ENCODE measurements at places on chromosomes 13 and 19. TPM values are rescaled to one million over a fixed set of nuclear protein-coding genes. Genes with fewer than 3 reads are reported as not detected.
A peak's percentile ranks its signal among the peaks of the same experiment; 100 is the strongest.

The SLC25A23 gene
- 14.5 TPM for total RNA-seq

DNA sequence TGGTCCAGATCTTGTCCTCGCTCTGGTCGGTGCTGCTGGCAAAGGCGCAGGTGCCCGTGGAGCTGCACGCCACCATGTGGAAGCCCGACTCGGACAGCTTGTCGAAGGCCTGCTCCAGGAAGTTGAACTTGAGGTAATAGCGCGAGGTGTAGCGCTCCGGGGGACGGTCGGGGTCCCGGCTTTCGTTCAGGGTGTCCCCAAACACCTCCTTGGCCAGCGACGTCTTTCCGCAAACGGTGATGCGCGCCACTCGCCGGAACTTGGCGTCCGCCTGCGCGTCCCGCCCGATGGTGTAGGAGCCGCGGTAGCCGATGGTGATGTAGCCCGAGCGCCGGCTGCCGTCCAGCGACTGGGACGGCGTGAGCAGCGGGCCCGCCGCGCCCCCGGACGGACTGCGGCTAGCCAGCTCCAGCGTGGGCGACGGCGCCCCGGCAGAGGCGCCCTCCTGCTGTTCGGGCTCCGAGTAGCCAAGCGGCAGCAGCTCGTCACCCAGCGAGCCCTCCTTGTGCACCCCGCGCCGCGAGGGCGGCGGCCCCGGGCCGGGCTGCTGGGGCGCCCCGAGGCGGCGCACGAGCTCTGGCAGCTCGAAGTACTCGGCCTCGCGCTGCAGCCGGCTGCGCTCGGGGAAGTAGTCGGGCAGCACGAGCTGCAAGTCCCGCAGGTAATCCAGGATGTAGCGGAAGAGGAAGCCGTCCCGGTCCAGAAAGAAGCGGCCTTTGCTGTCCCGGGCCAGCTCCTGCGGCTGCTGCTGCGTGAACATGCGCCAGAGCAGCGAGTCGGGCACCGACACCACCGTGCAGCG is 801 bp downstream of the KCTD12 start:
- H3K36me3 ChIP-seq: no peaks in the 10 kb centered on the region
- H3K4me1 ChIP-seq: peaks cover 12% of the 10 kb centered on the region
- H3K27ac ChIP-seq: no peak overlapping the region
- peak; percentile 6 for DNase-seq
- peak overlapping the region; percentile 57 for H3K4me3 ChIP-seq

The LIN37 gene
- total RNA-seq: 8.8 TPM

The ARRDC2 gene
- 37.1 TPM for total RNA-seq

The NLRP4 gene
- total RNA-seq: not detected

DNA sequence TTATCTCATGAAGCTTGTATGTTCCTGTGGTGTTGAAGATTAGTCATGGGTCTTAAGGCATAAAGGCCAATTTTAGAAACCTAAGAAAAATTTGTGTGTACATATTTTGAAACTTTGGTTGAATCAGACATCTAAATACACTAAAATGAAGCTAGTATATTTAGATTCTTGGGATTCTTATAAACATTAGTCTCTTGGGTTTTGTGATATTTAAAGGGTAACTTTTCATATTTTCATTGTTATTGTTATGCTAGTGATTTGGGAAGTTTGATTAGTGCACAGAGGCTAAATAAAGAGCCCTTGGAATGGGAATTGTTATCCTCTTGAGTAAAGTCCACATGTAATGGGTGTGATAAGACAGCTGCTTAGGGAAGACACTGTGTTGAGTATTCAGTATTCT is 24.5 kb downstream of the UBA2 start:
- DNase-seq: no peak
- no peak overlapping the region for H3K27ac ChIP-seq
- H3K4me3 ChIP-seq: no peak overlapping the region
- H3K36me3 ChIP-seq: peaks cover 51% of the 10 kb centered on the region
- no peaks in the 10 kb centered on the region for H3K4me1 ChIP-seq

DNA sequence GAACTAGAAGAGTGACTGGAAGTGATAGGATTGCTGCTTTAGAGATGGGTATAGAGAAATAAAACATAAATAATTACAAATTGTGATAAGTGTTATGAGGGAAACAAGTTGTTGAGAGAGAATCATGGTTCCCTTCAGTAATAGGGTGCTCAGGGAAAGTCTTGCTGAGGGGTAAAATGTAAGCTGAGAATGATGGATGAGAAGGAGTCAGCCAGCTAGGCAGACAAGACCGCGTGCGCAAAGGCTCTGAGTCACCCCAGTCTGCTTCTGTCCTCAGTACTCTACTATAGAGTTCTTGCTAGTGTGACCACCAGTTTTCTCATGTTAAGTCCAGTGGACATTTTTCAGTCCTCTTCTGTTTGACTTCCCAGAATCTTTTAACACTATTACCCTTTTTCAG is 39.5 kb downstream of the PCCA start:
- H3K27ac ChIP-seq: no peak overlapping the region
- no peak overlapping the region for H3K4me3 ChIP-seq
- no peaks in the 10 kb centered on the region for H3K27me3 ChIP-seq
- DNase-seq: no peak
- no peaks in the 10 kb centered on the region for H3K4me1 ChIP-seq
- H3K36me3 ChIP-seq: no peaks in the 10 kb centered on the region

The ANO8 gene
- 4.1 TPM for total RNA-seq

The SPATA13 gene
- 65.1 TPM for total RNA-seq

DNA sequence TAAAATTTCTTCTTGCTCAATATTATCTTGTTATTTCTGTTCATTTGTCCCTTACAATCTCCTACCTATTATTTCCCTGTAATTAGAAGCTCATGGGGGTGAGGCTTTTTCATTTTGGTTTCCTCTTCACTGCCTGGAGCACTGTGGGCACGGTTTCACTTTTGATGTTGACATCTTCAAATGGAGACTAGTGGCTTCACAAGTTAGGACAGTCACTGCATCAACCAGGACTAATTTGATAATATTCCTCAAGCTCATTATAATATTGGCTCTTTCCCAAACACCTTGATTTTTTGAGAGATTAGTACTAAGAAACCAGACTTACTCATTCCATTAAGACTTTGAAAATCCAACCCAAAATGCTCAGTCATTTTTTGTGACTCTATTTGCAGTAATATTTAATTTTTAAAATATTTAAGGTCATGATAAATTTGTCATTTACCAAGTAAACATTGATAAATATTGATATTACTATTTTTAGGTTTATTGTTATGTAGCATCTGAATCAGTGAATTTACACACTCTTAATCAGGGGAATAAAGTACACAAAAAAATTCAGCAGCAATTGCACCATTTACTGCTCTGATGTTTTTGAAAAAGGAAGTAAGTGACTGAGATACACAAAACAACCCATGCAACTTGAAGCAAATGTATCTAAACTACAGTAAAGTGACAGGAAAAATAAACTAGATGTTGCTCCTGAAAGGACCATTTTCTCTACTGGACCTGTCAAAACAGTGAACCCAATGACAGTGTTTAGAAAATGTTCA is 28.8 kb upstream of the RCBTB2 start:
- no peak for DNase-seq
- peak overlapping the region; percentile 20 for H3K4me3 ChIP-seq
- H3K4me1 ChIP-seq: peaks cover 32% of the 10 kb centered on the region
- H3K27me3 ChIP-seq: no peaks in the 10 kb centered on the region
- no peak overlapping the region for H3K27ac ChIP-seq

DNA sequence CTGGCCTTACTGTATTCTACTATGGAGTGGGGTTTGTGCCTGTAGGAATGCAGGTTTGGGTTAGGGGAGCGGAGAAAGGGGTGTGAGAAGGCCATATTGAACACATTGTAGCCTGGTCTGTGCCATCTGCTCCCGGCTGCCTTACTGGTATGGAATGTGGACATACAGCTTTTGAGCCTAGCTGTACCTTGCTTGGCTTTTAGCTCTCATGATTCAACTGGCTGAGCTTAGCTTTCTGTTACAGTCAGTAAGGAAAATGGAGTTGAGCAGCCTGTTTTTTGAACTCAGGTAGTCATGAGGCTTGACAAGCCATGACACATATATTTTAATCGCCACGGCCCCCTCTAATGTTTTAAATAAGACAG is 41.6 kb downstream of the ARHGAP35 start:
- H3K36me3 ChIP-seq: no peaks in the 10 kb centered on the region
- peaks cover 13% of the 10 kb centered on the region for H3K4me1 ChIP-seq
- H3K4me3 ChIP-seq: no peak overlapping the region
- no peak overlapping the region for H3K27ac ChIP-seq
- H3K27me3 ChIP-seq: no peaks in the 10 kb centered on the region

The HPN gene
- not detected for total RNA-seq

- DNase-seq: no peak
- no peaks in the 10 kb centered on the region for H3K36me3 ChIP-seq
- H3K4me1 ChIP-seq: peaks cover under 1% of the 10 kb centered on the region
- H3K27ac ChIP-seq: no peak overlapping the region
- H3K27me3 ChIP-seq: peaks cover 34% of the 10 kb centered on the region
- no peak overlapping the region for H3K4me3 ChIP-seq
These were observed 6.8 kb downstream of the PTPRS start for GRCh38 chr19:5333581-5334365.

GRCh38 chr19:7973883-7974282 is 30.4 kb upstream of the TIMM44 start:
- H3K27me3 ChIP-seq: no peaks in the 10 kb centered on the region
- H3K36me3 ChIP-seq: peaks cover 14% of the 10 kb centered on the region
- DNase-seq: no peak
- H3K4me1 ChIP-seq: no peaks in the 10 kb centered on the region
- H3K4me3 ChIP-seq: no peak overlapping the region

The PALM3 gene
- total RNA-seq: not detected

DNA sequence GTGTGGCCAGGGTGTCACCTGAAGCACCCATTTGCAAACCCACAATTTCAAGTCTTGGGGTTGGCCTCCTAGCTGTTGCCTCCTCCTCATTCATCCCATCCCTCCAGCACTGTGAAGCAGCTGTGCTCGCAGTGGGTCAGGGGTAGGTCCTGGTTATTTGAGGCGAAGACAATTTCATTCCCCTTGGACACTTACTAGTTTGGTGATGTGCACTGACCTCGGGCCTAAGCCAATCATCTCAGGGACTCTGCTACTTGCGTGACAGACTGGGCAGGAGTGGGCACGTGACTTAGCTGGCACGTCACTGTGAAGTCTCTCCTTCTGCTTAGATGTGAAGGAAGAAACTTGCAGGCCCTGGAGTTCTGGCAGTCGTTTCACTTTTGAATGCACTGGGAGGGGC is 3.5 kb upstream of the ATP11A start:
- no peaks in the 10 kb centered on the region for H3K36me3 ChIP-seq
- DNase-seq: no peak
- no peak overlapping the region for H3K4me3 ChIP-seq
- no peak overlapping the region for H3K27ac ChIP-seq

GRCh38 chr19:7868671-7869452 is 5.3 kb downstream of the PRR36 start:
- peaks cover 33% of the 10 kb centered on the region for H3K4me1 ChIP-seq
- H3K36me3 ChIP-seq: no peaks in the 10 kb centered on the region
- H3K4me3 ChIP-seq: peak overlapping the region; percentile 81
- H3K27me3 ChIP-seq: peaks cover 19% of the 10 kb centered on the region

The ZGLP1 gene
- total RNA-seq: 5.6 TPM

- H3K36me3 ChIP-seq: no peaks in the 10 kb centered on the region
- H3K27ac ChIP-seq: no peak overlapping the region
- no peak for DNase-seq
- H3K4me1 ChIP-seq: no peaks in the 10 kb centered on the region
- H3K4me3 ChIP-seq: no peak overlapping the region
These were observed 12.5 kb upstream of the TBC1D4 start for GRCh38 chr13:75494491-75494890.

The ATP7B gene
- total RNA-seq: 1.1 TPM

The LACC1 gene
- 7.0 TPM for total RNA-seq

DNA sequence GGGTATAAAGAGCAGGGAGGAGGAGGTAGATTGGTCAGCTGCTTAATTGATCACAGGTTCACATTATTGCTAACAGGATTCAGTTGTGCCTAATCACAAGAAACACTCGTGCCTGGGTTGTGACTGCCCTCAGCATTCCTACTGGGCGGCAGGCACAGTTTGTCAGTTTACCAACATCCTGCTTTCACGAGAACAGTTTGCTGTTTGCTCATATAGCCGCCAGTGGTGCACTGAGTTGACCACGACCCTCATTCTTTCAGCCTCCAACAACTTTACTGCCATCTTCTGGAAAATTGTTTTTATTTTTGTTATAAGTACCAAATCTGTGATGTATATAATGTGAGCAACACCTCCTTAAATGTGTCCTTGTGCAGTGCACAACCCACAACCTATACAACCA is 16.2 kb upstream of the IFT88 start:
- no peaks in the 10 kb centered on the region for H3K27me3 ChIP-seq
- DNase-seq: no peak
- H3K4me3 ChIP-seq: no peak overlapping the region

- H3K4me3 ChIP-seq: no peak overlapping the region
- H3K27me3 ChIP-seq: no peaks in the 10 kb centered on the region
- H3K36me3 ChIP-seq: peaks cover 16% of the 10 kb centered on the region
- peaks cover 9% of the 10 kb centered on the region for H3K4me1 ChIP-seq
- H3K27ac ChIP-seq: no peak overlapping the region
- no peak for DNase-seq
These were observed 18.9 kb downstream of the VASP start for GRCh38 chr19:45526143-45526542.

The ARGLU1 gene
- total RNA-seq: 89.0 TPM

All from CD8-positive, alpha-beta memory T cell (primary cell).